CD4-positive, alpha-beta T cell treated with Interleukin-21 for 1 hour (primary cell): ENCODE measurements at places on chromosomes 7 and 10.

GRCh38 chr7:40077849-40078248 lies 56.6 kb downstream of the MPLKIP start:
- DNase-seq = no peak

DNA sequence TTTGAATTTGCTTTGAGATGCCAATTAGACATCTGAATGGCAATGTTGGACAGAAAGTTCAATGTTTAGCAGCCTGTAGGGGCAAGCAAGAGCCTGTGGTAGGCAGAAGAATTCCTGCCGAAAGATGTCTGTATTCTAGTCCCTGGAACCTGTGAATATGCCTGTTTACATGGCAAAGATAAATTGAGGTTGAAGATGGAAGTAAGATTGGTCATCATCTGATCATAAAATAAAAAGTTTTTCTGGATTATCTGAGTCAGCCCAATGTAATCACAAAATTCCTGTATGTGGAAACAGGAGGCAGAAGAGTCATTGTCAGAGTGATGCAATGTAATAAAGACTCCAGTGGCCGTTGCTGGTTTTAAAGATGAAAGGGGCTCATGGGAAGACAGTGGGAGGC lies 430.5 kb downstream of the MDFIC start:
- no peak for DNase-seq

GRCh38 chr7:68922850-68923249 lies 675.4 kb upstream of the AUTS2 start:
- DNase-seq = no peak

DNA sequence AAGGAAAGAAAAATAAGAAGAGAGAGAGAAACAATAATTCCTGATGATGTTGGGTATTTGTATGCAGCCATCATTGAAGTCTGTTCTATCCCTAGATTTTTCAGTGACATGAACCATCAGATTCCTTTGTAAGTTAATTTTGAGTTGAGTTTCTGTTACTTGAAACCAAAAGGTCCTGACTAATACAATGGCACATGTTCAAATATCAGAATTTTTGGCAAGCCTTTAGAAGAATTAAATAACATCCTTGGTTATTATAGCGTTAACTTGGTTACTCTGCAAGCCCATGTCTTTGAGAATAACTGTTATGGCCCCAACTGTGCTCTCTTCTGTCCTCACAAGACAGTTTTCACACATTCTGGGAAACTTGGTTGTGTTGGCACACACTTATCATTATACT lies 66.5 kb downstream of the SYPL1 start:
- no peak for DNase-seq

GRCh38 chr7:155804431-155804831 lies 7.8 kb downstream of the SHH start:
- DNase-seq = no peak

GRCh38 chr7:110568388-110568787 lies 522.5 kb upstream of the LRRN3 start:
- no peak for DNase-seq

DNA sequence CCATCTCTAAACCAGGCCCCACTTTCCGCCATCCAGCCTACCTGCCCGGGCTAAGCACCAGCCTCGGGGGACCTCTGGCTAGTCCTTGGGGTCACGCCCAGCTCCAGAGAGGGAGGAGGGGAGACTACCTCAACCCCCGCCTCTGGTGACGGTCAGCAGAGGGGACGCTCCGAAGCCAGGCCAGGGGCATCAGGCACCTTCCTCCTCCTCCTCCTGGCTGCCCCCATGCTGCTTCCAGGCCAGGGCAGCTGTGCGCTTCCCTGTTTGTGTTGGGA lies 4.0 kb upstream of the SMARCD3 start:
- no peak for DNase-seq
